ENCODE measurements at places on chromosomes 6 and 20. TPM values are rescaled to one million over a fixed set of nuclear protein-coding genes. Genes with fewer than 3 reads are reported as not detected.

DNA sequence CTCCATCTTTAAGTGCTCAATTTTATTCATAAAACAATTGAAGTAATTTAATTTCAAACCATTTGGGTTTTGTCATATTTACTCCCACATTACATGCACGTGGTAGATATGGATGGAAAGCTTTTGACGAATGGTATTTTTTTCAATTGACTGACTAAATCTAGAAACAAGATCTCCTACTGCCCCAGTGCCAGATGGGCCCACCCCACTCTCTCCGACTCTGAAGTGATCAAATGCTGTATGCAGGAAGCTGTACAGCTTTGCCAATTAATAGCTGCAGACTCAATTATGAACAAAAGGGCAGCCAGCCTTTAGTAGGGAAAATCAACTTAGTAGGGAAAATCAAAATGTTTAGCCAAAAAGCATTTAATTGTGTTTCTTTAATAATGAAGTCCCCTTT, 46.2 kb downstream of the PACRG start:
- DNase-seq = no peak

DNA sequence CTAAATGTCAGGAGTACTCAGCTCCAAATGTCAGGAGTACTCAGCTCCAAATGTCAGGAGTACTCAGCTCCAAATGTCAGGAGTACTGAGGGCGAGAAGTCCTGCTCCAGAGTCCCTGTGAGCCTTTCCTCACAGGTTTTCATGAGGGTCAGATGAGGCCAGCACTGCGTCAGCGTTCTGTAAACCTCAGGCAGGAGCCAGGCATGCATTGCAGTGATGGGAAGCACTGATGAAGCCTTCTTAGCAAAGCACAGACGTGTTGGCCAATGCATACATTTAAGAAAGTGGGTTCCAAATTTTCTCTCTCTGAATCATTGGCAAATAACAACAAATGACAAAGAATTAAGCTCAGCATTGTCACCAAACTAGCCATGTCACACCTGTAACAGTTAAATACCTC, 254.9 kb downstream of the ZNF217 start:
- no peak for DNase-seq

GRCh38 chr6:119234941-119235340, 114.6 kb downstream of the MAN1A1 start:
- no peak for DNase-seq

The BPIFB2 gene
- total RNA-seq = not detected

- DNase-seq = no peak
Observed at GRCh38 chr6:152356662-152357061, 280.5 kb downstream of the SYNE1 start.

DNA sequence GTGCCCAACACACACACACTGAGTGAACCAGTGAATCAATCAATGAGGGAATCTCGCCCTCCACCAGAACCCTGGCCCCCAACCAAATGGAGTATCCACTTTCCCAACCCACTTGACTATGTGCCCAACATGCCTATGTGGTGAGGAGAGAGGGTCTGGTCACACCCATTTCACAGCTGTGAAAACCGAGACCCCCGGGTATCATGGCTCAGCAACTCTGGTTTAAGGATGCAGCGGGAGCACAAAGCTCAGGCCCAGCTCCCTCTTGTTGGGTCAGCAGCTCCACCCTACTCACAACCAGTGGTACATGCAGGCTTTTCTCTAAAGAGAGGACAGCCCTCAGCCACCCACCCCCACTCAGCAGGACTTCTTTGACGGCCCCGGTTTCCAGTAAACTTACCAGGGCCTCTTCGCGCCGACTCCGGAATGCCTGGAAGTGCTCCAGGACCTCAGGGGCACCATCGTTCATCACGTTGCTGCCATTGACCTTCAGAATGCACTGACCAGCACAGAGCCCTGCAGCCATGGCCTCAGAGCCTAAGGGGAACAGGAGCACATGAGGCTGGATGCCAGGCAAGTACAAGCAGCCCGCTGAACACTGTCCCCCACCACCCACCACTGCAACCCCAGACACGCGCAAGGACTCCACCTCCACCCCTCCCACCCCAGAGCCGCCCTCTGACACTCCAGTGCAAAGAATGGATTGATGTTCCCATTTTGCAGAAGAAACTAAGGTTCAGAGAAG, 174.7 kb downstream of the PREX1 start:
- DNase-seq = no peak

Measured in Caki2 (cell line).